Lung microvascular endothelial cell (primary cell): ENCODE measurements at places on chromosomes 7 and 10.

GRCh38 chr10:104327745-104328645 is 10.3 kb downstream of the ITPRIP start:
- DNase-seq: peak; percentile 76

DNA sequence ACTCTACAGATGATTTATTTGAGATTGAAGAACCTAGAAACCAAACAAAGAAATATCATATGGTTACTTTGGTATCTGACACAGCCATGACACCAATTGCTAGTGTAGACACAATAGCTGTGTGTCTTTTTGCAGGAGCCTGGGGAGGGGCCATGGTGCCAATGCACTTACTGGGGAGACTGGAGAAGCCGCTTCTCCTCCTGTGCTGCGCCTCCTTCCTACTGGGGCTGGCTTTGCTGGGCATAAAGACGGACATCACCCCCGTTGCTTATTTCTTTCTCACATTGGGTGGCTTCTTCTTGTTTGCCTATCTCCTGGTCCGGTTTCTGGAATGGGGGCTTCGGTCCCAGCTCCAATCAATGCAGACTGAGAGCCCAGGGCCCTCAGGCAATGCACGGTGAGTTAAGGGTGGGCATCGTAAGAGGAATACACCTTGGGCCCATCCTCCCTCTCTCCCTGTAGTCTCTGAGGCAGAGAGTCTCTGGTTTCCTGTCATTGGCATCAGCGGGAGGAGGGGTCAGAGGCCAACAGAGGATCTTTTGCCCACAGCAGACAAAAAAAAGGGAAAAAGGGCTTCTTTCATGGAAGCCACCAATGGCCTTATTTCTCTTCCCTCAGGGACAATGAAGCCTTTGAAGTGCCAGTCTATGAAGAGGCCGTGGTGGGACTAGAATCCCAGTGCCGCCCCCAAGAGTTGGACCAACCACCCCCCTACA is 1.2 kb downstream of the TMEM139 start:
- DNase-seq: no peak

DNA sequence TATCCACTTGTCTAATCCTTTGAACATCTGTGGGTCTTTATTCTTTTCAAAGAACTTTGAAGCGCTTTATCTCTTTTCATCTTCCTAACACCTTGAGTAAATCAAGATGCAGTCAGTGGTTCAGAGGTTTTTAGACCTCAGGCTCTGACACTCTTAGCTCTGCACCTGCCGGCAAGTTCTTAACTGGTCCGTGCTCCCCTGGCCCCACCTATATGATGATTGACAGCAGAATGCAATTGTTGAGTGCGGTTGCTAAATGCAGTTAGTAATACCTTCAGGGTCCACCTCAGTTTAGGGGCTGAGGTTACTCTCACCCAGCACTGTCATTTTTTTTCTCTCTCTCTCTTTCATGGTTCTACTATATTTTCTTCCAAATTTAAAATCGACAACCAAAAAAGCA is 854.2 kb upstream of the AUTS2 start:
- no peak for DNase-seq

- no peak for DNase-seq
Measured at GRCh38 chr7:102125127-102125596, 161.5 kb upstream of the SH2B2 start.

DNA sequence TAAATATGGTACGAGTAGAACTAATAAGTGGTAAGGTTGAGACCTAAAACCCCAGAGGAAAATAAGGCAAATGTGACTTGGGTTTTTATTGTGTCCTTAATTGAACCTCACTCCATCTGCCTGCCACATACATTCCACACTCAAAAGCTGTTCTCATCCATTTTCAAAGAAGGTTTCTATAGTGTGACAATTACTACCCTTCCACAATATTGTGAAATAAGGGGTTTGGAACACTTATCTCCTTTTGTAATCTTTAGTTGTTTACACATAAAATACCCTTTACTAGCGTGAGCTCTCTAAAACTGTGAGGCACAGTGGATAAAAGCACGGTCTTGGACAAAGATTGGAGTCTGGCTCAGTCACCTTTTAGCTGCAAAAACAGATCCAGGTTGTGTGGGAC is 166.6 kb downstream of the THSD7A start:
- DNase-seq: no peak

DNA sequence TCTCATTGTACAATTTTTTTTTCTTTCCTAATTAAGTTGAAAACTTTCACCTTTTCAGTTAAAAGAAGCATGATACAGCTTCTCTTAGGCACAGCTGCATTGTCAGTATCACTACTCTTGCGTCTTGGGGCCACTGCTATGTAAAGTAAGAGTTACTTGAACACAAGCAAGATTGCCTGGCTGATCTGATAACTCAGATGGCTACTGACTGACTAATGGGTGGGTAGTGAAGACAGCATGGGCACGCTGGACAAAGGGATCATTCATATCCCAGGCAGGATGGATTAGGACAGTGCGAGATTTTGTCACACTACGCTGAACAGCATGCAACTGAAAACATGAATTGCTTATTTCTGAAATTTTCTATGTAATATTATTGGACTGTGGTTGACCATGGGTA is 11.6 kb upstream of the ADAMTS14 start:
- DNase-seq: no peak

DNA sequence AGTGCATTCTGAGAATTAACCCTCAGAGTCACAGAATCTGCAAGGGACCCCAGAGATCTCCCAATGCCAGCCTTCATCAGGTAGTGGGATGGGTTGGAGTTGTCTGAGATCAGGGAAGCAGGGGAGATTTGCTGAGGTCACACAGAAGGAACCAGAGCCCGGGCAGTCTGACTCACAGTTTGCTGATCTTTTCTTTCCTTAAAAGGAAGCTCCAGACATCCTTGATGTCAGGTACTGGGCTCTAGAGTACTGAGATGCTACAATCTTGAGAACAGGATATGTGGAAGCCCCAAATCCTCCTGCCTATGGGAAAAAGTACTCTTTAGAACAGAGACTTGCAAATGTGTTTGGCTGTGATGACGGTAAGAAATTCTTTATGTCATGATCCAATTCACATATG is 706 bp downstream of the TBATA start:
- no peak for DNase-seq

DNA sequence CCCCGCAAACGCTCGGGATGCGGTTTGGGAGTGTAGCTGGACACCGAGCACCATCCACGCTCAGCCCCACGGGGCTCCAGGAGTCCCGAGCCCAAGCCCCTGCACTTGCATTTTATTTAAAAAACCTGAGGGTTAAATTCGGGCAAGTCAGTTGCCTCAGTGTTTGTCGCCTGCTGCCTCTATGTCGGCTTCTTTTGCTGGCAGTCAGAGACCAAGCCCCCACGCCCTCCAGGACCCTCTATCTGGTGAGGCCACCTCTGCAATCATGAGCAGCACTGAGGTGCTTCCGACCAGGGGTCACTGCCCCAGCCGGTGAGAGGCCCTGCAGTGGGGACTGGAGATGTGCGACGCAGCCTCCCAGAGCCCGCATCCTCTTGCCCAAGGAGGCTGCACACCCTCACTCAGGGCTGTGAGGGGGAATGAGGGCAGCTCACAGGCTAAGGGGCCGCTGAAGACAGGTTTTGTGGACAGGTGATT is 13.3 kb upstream of the ZNF273 start:
- no peak for DNase-seq

GRCh38 chr10:5523796-5524574 is 776 bp upstream of the CALML3 start:
- no peak for DNase-seq

DNA sequence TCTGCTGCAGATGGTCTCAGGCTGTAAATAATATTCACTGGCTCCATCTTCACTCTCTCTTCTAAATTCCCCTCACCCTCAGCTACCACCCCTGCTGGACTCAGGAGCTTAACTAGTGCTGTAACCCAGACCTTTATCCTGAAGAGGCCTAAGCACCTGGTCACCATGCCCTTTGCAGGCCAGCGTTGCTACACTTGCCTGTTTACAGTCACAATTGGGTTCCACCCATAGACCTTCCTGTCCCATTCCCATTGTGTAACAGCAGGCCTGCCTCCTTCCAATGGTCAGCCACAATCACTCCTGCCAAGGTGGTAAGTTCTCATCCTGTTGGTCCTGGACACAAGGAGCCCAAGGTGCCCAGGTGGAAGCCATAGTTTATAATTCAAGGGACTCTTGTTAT is 85.9 kb upstream of the IFRD1 start:
- no peak for DNase-seq

GRCh38 chr10:97292862-97293198 is 393 bp upstream of the ARHGAP19 start:
- DNase-seq: no peak

DNA sequence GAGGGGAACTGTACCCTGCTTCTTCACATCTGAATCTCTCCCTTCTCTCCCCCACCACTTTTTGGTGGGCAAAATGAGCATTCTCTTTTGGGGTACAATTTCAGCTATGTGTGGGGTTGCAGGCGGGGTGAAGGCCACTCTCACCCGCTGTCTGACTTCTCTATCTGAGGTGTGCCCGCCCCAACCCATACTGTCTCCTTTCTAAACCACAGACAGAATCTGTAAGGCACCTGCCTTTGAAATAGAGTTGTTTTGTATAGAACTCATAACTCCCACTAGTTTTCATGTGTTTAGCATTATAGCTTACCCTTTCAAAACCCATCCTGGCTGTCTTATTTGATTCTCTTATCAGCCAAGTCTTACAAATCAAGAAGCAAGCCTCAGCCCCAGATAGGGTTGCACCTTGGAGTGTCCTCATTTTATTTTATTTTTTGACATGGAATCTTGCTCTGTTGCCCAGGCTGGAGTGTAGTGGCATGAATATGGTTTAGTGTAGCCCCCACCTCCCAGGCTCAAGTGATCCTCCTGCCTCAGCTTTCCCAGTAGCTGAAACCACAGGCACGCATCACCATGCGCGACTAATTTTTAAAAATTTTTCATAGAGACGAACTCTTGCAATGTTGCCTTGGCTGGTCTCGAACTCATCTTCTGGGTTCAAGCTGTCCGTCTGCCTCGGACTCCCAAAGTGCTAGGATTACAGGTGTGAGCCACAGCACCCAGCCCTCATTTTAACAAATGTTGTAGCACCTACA is 11.9 kb downstream of the TSPAN14 start:
- DNase-seq: no peak
